Stimulated activated CD4-positive, alpha-beta T cell treated with anti-CD3 and anti-CD28 coated beads, Interleukin-12 subunit alpha, Interleukin-12 subunit beta, amount 100 ng/mL, for 4 hours (primary cell): ENCODE measurements at places on chromosomes 2 and 18.

GRCh38 chr2:232249096-232249495, 129.5 kb upstream of the ALPP start:
- no peak for DNase-seq

GRCh38 chr2:200054681-200055468, 99.5 kb downstream of the MAIP1 start:
- DNase-seq, result no peak

DNA sequence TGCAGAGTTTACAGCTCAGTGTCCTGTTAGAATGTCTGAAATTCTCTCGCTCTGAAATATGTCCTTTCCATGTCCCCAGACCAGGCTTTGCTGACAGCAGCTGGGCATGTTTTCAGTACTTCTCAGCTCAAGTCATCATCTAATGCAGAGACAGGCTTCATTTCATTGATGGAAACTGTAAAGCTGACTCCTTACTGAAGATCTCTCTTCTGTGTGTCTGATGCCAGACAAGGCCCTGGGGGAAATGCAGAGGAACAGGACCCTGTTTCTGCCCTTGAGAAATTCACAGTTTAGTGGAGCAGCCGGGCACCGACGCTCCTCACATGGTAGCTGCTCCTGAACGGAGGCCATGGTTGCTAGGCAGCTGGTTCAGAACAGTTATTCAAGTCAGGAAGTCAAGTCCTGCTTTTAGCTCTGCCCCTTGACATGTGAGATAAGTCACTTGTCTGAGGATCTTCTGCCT, 24.6 kb upstream of the FZD7 start:
- no peak for DNase-seq

DNA sequence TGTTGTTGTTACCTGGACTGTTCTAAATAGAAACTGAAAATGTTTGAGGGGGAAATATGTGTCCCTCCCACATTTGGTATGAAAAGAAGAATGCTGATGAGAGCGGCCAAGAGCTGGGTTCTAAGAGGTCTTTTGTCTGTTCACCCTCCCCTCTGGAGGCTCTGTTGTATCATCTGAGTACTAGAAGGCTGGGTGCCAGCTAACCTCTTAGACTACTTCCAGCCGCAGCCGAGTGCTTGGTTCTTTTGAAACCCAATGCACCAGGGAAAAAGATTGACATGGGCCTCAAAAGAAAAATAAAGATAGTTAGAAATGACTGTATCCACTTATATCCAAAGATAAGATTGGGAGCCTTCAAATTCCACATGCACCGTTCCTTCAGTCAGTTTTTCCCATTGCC, 255.9 kb downstream of the TXNL1 start:
- no peak for DNase-seq

DNA sequence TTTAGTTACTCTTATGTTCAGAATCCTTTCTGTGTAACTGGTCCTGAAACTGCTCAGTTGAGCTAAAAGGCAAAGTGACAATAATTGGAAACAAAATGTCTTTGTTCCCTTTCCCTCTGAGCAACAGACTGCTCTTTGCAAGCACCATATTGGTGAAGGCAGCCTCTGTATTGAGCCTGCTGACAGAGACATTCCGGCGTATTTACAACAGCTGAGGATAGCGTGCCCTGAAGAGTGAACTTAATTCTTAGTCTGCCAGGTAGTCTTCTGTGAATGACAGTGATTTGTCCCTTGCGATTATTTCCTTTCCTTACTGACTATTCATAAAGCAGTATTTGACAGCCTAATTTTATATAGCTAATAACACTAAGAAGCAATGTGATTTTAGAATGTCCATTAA, 239.1 kb downstream of the CPS1 start:
- DNase-seq, result no peak

GRCh38 chr2:164595031-164595430, 26.3 kb downstream of the GRB14 start:
- DNase-seq, result no peak

- no peak for DNase-seq
Measured at GRCh38 chr2:232539298-232540231, at the start of gene CHRNG. CHRNG (plus strand) TSS chr2:232539692; CDS start chr2:232539748, 56 bp downstream.
